Stimulated activated CD4-positive, alpha-beta T cell treated with anti-CD3 and anti-CD28 coated beads, Interleukin-2, amount 100 ng/mL, for 24 hours (primary cell): ENCODE measurements at places on chromosomes 2 and 18.

- no peak for DNase-seq
Measured at GRCh38 chr2:179412112-179412511, 147.5 kb upstream of the SESTD1 start.

- DNase-seq: no peak
Measured at GRCh38 chr2:160715428-160715827, 221.8 kb upstream of the RBMS1 start.

DNA sequence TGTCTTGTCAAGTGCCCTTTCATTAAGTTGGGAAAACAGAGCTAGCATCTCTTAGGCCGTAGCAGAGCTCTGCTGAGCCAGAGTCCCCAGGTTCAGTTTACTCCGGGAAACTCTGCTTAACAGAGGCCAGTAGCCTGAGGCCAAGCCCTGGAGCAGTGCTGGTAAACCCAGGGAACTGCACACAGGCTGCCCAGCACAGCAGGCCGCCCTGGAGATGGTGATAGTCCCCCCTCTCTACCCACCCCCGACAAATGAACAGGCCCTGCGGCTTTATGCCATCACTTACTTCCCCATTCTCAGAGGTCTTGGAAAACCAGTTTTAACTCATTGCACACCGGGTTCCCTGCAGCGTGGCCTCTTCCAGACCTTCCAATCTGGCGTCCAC lies 3.5 kb downstream of the CNNM4 start:
- no peak for DNase-seq

DNA sequence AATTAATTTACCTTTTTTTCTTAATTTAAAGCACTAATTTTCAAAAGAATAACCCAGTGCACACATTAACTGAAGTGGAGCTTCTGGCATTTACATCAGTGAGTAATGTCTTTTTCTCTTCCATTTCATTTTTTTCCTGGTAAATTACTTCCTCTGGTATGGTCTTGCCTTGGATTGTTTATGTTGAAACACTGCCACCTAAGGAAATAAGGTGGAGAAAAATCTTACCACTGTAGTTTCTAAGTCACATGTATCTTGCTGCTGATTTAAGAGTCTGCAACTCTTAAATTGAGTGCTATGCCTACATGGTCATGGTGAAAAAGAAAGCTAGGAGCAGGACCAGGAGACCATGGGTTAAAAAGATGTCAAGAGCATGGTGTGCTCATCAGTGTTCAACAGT lies 51.0 kb downstream of the TTC27 start:
- no peak for DNase-seq

GRCh38 chr18:13112982-13113381 lies 105.6 kb upstream of the LDLRAD4 start:
- no peak for DNase-seq

- no peak for DNase-seq
Measured at GRCh38 chr2:241559323-241560161, 997 bp downstream of the BOK start.

GRCh38 chr2:66430505-66431273 lies 4.2 kb upstream of the MEIS1 start:
- no peak for DNase-seq
